Fibroblast of skin of left biceps (primary cell): ENCODE measurements at places on chromosomes 3 and 15.
A peak's percentile ranks its signal among the peaks of the same experiment; 100 is the strongest.

DNA sequence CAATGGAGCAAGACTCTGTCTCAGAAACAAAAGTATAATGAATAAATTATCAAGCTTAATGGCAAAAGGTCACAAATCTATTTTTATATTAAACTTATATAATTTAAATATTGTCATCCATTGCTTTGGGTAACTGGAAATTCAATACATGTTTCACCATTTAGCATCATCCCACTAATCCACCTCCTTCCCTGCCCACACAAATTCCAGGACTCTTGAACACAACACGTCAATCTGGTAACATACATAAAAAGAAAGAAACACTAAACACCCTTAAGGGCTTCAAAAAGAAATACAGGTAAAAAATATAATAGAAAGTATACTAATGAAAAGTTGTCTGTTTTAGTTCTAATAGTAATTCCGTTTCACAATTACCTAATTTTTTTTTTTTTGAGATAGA is 149.4 kb downstream of the STAG1 start:
- DNase-seq, result no peak

- DNase-seq, result no peak
These were observed 357.2 kb downstream of the ZNF385D start for GRCh38 chr3:21393683-21394311.

DNA sequence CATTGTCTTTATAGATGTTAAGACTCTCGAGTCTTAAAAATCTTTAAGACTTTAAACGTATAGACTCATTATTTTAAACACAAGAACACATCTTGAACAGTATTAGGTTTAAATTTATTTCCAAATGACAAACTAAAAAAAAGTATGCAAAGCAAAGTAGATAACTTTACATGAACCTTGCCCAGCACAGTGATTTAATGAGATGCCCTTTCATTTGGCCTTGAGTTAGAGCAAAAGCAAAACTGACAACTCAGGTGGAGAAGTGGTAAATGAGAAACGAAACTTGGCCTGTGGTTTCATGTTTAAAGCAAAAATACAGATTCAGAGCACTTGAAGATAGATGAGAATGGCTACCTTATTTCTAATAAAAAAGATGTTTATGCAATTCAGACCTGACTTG is 8.6 kb downstream of the GPR15 start:
- DNase-seq, result no peak

- no peak for DNase-seq
These were observed 146.7 kb upstream of the THBS1 start for GRCh38 chr15:39434163-39434562.

DNA sequence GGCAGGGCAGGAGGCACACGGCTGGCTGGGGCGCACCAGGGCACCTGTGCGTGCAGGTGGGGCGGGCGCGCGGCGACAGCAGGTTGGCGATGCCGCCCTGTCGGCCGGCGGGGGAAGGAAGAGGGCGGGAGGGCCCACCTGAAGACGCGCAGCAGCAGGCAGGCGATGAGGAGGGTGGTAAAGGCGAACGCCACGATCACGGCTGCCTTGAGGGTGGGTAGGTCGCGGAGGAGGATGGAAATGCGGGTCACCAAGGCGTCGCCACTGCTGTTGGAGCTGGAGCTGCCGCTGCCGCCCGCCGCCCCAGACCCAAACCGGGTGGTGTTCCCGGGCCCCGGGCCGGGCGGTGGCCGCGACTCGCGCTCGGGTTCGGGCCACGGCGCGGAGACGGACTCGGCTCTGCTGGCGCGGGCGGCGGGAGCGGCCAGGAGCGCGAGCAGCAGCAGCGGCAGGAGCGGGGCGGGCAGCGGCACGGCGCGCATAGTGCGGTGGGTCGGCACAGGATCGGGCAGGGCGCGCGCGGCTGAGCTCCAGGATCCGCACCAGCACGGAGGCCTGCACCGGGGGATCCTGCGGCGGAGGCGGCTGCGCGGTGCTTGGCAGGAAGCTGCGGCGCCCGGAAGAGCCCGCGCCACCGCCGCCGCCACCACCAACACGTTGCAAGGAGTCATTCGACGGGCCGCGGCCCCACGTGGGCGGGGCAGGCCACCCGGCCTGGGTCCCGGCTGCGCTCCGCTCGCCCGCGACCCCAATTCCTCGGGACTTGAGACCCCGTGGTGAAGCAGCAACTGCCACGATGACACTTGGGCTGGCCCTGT is at the start of gene FAM174B:
FAM174B (minus strand) TSS at position 598 of the 818 bp plus-strand sequence.
- DNase-seq, result no peak

- no peak for DNase-seq
These were observed 985.6 kb downstream of the EPHA3 start for GRCh38 chr3:90092994-90093393.

- no peak for DNase-seq
These were observed 59.2 kb downstream of the TMOD3 start for GRCh38 chr15:51888593-51889195.

GRCh38 chr3:86990734-86991481 is at the start of gene VGLL3:
Gene VGLL3 (minus strand): TSS chr3:86991149. CDS start chr3:86990743, 406 bp downstream.
- DNase-seq, result peak; percentile 83

GRCh38 chr3:196273655-196274054 is 13.9 kb downstream of the PCYT1A start:
- no peak for DNase-seq

- DNase-seq, result no peak
These were observed 120.1 kb downstream of the ANP32A start for GRCh38 chr15:68700455-68701123.

- DNase-seq, result no peak
These were observed 71.5 kb upstream of the EIF1B start for GRCh38 chr3:40237889-40238571.

DNA sequence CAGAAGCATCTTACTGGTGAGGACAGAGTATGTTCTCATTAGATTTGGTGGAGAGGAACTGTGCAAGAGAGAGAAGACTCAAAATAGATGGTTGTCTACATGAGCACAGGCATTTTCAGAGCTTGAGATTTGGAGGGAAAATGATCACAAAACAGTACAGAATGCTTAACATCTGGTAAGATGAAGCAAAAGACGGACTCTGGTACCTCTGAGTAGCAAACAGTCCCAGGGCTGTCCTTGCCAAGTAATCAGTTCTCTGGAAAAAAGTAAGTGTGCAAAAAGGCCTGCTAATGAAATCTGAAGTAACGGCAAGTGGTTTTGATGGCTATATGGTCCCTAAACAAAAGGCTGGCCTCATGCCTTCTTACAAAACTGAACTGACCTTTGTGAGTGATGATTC is 414.2 kb downstream of the CNTN4 start:
- DNase-seq, result no peak

DNA sequence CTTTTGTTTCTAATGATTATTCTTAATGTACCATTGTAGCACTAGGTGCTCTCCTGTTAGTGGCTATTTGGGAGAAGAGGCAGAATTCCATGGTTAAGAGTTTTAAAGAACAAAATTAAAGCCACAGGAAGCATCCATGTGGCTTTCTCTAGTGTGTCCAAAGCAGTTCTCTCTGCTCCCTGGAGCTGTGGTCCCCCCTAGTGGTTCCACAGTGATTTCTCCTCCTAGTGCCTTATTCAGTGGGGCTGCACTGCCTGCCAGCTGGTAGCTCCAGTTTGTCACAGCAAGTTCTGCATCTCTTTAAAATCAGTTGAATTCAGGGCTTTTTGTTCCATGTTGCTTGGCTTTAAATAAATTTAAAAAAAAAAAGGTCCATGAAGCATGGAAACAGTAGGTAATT is 39.6 kb upstream of the FAM98B start:
- no peak for DNase-seq

DNA sequence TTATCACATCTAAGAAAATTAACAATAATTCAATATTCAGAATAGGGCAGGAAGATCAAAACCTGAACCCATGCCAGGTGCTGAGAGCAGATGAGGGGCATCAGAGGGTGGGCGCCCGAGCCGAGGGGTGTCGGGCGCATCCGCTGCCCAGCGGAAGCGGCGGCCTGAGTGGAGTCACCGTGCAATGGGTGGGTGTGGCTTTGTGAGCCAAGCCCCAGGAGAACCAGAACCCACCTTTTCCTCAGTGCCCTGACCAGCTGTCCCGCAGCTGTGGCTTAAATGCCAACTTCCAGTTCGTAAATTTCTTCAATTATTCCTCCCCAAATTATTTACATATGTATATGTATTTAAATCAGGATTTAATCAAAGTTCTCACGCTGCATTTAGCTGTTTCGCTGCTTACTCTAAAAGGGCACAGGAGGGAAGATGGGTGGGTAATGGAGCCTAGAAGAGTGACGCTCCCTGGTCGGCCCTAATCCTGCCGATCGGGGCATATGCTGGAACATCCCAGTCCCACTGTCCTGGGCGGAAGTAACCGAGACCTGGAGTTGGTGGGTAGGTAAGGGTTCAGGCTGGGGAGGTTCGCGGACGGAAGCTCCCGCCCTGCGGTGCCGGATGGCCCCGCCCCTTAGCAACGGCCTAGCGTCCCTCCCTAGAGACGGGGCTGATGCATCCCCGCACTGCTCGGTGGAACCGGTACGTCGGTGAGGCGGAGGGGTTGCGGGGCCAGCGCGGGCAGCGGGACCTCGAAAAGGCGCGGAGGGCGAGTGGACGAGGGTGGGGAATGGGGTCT is 1.3 kb downstream of the DNAH1 start:
- DNase-seq, result no peak

DNA sequence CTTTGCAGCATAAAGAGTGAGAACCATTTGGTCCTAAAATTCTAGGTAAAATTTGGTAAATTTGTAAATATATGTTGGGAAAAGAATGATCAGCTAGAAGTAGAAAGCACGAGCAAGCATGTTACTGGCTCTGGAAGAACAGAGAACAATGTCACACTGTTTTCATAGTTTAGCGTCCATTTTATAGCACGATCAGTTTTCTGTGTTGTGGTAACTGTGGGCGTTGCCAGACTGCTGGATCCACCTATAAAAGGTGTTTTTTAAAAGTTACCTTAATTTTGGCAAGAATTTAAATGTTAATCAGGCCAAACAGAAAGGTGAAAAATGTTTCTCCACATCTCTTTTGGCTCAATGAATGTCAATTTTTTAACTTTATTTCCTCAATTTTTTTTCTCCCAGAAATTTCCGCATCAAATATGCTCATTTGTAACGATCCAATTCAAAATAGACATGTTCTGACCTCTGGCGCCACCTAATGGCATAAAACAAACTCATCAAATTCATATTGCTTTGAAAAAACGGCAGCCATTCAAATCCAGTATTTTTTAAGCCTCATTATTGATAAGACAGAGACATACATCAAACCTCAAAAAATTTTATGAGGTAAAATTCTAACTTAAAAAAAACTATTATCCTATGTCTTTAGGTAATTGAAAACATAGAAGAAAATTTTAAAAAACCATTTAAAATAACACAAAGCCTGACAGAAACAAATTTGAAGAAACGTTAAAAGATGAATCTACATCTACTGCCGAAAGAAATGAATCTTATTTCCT is 5.5 kb upstream of the GP5 start:
- peak; percentile 15 for DNase-seq

DNA sequence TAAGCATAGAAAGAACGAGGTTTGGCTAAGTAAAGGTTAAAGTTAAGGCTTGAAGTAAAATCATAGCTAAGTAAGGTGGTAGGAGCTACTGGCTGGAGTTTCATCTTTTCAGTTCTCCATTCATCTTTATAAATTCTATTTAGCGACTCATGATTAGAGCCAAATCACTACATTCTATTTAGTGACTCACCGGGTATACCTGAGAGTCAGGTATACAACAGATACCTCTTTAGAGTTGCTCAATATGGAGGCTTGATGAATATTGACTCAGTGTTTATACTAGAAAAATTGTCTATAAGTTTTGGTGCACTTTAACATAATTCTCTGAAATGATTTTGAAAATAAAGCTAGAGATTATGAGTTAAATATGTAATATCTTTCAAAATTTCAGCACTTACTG is 328.8 kb upstream of the GRM7 start:
- DNase-seq, result no peak

- DNase-seq, result no peak
These were observed 32.2 kb downstream of the BDH1 start for GRCh38 chr3:197523526-197523925.

GRCh38 chr3:124969963-124970722 is 35.6 kb upstream of the MUC13 start:
- no peak for DNase-seq

DNA sequence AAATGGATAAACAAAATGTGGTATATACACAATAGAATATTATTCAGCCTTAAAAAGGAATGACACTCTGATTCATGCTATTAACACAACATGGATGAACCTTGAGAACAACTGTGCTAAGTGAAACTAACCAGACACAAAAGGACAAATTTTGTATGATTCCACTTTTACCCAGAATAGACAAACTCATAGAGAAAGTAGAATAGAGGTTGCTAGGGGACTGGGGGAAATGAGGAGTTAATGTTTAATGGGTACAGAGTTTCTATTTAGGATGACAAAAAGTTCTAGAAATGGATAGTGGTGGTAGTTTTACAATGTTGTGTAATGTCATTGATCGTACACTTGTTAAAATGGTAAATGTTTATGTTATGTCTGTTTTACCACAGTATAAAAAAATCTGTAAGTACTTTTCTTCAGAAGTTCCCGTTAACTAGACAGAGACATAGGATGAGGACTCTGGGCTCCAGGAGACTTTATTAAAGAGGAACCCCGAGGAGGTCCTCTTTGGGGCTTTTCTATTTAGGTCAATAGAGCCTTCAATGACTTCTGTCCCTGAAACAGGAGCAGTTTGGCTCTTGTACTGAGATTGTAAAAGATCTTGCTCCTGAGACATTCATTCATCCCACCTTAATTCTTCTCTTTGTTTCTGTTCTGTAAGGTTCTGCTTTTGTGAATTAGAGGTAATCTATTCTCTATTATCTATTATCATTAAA is 24.5 kb downstream of the ABHD6 start:
- no peak for DNase-seq

- no peak for DNase-seq
These were observed 1.1 kb downstream of the IQCF6 start for GRCh38 chr3:51777985-51778384.

- no peak for DNase-seq
These were observed 450.1 kb upstream of the RASGRP1 start for GRCh38 chr15:39014682-39015081.

DNA sequence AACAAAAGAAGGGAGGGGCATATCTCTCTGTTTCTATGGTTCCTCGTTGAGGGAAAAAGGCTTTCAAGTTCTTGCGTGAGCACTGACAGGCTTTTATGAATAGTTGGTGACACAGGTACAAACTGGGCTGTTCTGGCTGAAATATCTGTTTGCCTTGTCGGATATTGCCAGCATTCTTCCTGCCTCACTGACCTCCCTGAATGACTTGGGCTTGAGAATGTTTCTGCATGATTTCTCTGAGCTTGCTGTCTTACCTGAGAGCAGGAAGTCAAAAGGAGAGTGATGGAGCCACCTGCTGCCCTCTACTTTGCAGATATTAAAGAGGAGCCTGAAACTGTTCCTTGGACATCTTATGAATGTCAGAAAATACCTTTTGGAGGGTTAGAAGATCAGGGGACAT is 4.8 kb downstream of the GCNT3 start:
- DNase-seq, result no peak

- DNase-seq, result peak; percentile 82
These were observed 2.0 kb downstream of the AP2M1 start for GRCh38 chr3:184176377-184177330.

- DNase-seq, result no peak
These were observed 55.4 kb upstream of the LRRFIP2 start for GRCh38 chr3:37229740-37230139.

- DNase-seq, result no peak
These were observed 173.7 kb downstream of the SSR3 start for GRCh38 chr3:156381253-156381652.

GRCh38 chr15:75723847-75724660 is 11.4 kb upstream of the CSPG4 start:
- DNase-seq, result peak; percentile 74
